Jurkat, Clone E6-1 (cell line): ENCODE measurements at places on chromosomes 11 and 22.

DNA sequence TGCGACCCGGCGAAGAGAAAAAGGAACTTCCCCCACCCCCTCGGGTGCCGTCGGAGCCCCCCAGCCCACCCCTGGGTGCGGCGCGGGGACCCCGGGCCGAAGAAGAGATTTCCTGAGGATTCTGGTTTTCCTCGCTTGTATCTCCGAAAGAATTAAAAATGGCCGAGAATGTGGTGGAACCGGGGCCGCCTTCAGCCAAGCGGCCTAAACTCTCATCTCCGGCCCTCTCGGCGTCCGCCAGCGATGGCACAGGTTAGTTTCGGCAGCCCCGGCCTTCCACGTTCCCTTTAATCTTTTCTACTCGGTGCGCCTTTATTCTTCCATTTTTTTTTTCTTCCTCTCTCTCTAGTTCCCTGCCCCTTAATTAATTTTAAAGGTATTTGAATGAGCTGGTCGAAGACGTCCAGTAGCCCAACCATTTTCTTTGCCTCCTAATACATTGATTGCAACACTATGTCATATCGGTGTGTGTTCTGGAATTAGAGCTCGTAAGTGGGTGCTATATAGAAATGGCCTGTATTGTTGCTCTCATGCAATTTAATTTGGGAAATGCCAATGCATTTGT is 537 bp downstream of the EP300 start:
- no peak for DNase-seq

DNA sequence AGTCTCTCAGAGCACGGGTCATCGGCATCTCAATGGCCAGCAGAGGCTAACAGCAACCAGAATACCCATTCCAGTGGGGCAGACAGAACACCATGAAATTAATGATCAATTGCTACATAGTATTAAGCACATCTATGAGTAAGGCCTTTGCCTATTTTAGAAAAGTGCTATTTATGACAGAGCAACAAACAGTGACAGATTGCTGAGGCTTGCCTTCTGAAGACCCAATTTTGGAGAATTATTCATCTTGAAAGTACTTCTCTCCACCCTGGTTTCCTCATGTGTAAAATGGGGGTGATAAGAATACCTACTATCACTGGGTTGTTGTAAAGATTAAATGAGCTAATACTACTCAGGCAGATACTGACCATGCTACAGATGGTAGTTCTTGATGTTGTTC is 232.7 kb downstream of the TENM4 start:
- no peak for DNase-seq

GRCh38 chr11:62726915-62727164 is 417 bp downstream of the HNRNPUL2 start:
- no peak for DNase-seq

GRCh38 chr11:16741473-16741872 is 3.0 kb downstream of the C11orf58 start:
- DNase-seq = no peak

- no peak for DNase-seq
Measured at GRCh38 chr11:74442636-74443035, 24.7 kb downstream of the KCNE3 start.

DNA sequence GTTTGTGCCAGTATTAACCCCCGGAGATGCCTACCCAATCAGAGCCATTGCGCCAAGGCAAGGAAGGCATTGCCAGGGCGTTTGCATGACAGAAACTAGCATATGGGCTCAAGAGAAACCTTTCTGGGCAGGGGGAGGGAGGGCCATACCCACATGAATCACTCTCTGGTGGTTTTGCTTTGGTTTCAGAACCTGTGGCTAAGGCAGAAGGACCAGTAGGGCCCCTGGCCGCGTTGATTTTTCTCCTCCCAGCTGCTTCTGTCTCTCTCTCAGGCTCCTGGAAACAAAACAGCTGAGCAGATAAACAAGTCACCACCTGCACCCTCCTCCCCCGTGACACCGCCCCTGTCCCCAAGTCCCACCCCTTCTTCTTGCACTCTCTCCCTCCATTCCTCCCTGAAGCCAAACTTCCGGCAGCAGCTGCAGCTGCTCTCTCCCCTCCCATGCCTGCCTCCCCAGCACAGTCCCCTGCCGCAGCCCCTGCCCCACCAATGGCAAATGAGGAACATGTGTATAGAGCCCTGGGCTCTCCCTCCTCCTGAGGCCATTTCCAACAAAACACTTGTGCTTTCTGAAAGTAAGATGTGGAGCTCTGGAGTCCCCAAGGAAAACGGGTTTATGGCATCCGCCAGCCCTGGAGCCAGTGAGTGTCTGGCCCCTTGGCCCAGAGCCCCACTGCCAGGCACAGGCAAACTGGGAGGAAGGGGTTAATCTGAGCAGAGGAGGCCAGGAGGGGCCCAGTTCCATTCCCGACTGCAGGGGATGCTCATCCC is 39.0 kb upstream of the ADA2 start:
- peak; percentile 55 for DNase-seq

GRCh38 chr22:39988386-39989114 is 6.2 kb upstream of the FAM83F start:
- DNase-seq = no peak

GRCh38 chr11:126646701-126647557 is 291.4 kb downstream of the ST3GAL4 start:
- DNase-seq = no peak

- DNase-seq = no peak
Measured at GRCh38 chr11:44835296-44835695, 108.5 kb downstream of the TSPAN18 start.

GRCh38 chr11:15923183-15923582 is 433.2 kb downstream of the SOX6 start:
- no peak for DNase-seq

GRCh38 chr11:47282462-47282861 is 12.5 kb downstream of the MADD start:
- no peak for DNase-seq

- no peak for DNase-seq
Measured at GRCh38 chr11:32962016-32962415, 53.7 kb upstream of the DEPDC7 start.

DNA sequence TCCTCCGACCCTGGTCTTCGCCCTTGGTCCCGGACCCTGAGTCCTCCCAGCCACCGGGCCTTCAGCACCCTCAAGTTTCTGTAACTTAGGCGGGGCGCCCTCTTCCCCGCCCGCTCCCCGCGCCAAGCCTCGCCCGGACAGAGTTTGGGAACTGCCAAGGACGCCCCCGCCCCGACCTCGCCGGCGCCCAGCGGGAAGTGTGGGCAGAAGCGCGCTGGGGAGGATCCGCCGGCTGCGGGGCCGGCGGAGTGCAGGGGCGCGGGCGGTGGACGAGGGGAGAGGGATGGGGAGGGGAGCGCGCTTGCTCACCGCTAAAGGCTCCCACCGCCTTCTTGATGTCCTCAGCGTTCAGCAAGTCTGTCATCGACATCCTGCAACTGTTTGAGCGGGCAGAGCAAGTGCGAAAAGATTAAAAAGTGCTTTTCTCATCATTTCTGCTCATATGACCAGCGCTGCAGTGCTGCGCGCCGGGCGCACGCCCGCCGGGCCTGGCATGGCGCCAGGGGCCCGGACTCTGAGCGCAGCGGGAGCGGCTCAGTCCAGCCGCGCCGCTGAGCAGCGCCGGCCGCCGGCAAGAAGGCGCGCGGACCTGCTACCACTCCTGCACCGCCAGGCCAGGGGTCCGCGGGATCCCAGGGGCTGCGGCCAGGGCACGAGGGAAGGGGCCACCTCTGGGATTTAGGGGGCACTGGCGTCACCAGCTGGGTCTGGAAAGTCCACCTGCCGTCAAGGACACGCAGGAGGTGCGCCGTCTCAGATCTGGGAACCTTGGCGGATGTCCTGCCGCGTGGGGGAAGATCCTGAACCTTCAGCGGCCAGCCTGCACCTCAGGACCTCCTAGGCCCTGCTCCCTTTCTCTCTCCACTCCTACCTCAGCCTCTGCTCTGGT is at the start of gene PVALB:
Gene PVALB (minus strand): TSS at position 400 of the 889 bp plus-strand sequence. CDS start 30 bp downstream, at position 370.
- no peak for DNase-seq

- DNase-seq = no peak
Measured at GRCh38 chr11:105156720-105157119, 17.2 kb upstream of the CARD18 start.

DNA sequence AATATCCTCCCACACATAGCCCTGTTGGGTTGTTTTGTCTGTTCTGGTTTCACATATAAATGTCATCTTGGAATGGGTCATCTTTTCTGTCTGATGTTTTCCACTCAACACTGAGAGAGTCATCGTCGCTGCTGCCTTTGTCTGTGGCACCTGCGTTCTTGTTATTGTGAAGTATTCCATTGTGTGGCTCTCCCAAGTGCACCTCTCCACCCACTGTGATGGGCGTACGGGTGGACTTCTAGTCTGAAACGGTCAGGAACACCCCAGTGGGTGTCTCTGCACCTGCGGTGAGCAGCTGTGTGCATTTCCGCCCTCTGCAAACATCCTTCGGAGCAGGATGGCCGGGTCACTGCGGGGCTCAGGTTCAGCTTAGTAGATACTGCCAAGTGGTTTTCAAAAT is 34.5 kb upstream of the RTL6 start:
- no peak for DNase-seq

GRCh38 chr11:103811870-103812455 is 224.5 kb upstream of the DDI1 start:
- no peak for DNase-seq

- DNase-seq = no peak
Measured at GRCh38 chr11:119635041-119635740, 93.8 kb downstream of the NECTIN1 start.

GRCh38 chr11:100716838-100717237 is 29.8 kb downstream of the ARHGAP42 start:
- DNase-seq = no peak

DNA sequence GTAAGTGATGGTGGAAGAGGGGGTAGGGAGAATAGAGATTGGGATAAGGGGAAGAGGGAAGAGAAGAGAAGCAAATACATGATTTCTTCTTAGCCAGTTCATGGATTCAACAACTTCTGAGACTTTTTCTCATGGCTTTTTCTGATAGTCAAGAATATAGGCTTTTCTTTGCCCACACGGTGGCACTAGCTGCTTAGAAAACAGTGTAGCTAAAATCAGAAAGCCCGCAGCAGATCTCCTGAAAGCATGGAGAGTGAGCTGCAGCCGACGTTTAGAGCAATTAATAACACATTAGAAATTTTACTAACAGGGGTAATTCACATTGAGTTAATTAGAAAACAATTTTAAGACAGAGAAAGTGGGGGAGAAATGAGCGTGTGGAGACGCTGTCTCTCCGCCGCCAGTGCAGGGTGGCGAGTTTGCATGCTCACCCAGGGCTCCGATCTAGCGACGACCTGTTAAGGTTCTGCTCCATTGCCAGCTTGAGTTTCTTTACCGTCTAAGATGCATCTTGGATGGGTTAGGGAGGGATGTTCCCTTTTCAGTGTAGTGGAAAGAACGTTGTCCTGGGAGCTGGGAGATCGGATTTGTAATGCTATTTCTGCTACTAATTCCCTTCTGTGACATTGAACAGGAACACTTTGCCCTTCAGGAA is 3.3 kb upstream of the RAG1 start:
- peak; percentile 81 for DNase-seq

DNA sequence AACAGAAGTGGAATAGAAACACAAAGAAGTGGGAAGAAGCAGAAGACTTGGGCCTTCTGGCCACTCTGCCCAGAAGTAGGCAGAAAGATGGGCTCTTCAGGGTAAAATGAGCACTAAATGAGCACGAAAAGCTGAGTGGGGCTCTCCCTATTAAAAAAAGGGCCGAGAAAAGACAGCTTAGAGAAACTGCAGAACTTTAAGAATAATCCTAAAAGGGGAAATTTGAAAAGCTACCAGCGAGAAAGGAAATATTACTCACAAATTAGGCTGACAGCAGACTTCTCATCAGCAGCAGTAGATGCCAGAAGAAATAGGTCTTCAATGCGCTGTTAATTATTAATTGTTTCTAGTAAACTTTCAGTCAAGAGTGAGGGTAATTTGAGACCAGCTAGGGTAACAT is 78.2 kb downstream of the UVRAG start:
- no peak for DNase-seq

DNA sequence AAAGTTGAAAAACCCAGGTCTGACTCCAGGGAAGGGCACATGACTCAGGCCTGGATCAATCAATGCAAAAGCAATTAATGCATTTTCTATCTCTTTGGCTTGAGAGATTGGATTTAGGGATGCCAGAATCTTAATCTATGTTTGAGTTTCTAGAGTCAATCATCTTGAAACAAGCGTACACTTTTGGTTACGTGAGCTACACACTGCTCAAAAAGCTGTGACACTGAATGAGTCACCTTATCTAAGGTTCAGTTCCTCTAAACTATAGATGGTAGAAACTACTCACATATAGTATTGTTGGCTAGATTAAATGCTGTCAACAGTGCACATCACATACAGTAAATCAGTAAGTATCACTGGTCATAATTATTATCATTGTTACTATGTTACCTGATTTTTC is 24.2 kb downstream of the MRE11 start:
- DNase-seq = no peak

GRCh38 chr11:129880311-129880710 is 15.1 kb downstream of the NFRKB start:
- no peak for DNase-seq

DNA sequence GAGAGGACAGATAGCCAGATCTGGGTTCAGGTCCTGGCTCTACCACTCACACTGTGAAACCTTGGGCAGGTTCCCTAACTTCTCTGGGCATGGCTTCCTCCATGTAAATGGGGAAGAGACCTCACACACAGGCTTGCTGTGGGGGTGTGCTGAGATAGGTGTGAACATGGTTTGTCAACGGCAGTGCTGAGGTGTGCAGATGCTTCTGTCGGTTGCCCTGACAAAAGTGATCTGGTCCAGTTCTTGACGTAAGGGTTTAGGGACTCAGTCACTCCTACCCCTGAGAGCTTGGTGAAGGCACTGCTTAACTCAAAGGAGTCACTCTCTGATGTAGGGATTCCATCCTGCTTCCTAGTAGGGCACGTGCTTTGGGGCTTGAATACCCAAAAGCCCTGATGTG is 2.0 kb downstream of the C1QTNF4 start:
- DNase-seq = no peak

GRCh38 chr11:35272391-35272902 is 133.5 kb downstream of the CD44 start:
- no peak for DNase-seq

- no peak for DNase-seq
Measured at GRCh38 chr11:73249304-73249703, 22.8 kb upstream of the P2RY6 start.

DNA sequence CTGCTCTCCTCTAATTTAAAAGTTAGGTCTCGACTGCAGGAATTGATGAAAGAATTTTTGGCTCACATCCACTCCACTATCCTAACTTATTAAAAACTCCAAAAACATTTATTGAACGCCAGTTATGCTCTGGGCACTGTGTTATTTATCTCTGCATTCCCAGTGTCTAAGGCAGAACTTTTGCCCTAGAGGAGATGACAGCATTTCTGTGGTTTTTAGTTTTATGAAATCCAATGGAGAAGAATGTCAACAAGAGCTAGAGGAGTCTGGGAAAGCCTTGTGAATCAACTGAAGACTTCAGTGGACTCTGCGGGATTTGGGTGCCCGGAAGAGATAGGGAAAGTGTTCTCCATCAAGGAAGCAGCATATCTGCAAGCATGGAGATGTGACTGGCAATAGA is 217.0 kb upstream of the PGR start:
- no peak for DNase-seq

- DNase-seq = peak; percentile 15
Measured at GRCh38 chr11:106077609-106078455, at the start of gene AASDHPPT. Gene AASDHPPT (plus strand): TSS chr11:106077662. CDS start chr11:106077711, 49 bp downstream.
